ENCODE measurements at places on chromosomes 6 and 20.

GRCh38 chr20:52422574-52423336 lies 231.2 kb upstream of the ZFP64 start:
- DNase-seq: no peak

DNA sequence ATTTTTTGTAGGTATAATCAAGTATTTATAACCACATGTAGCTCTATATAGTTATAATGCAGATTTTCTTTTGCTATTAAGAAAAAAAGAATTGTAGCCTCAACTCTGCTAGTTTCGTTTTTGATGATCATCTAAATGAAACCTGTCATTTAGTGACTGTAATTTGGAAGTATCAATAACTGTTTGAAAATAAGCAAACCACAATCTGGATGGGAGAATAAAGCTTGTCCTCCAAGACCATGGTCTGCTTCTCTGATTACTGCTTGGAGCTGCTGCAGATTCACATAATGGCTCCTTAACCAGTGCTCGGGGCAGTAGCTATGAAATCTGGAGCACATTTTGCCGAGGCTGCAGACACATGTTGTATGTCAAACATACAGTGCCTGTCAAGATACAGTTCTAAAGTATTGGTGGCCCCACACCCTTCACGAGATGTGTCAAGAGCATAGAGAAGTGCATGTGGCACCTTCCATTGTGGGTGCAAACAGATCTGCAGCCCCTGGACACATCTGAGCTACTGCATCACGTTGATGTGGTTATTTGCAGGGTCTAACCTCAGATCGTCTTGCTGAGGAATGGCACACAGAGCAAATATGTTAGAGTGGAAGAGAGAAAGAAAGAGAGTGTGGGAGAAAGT lies 255.7 kb upstream of the SUPT3H start:
- DNase-seq: no peak

DNA sequence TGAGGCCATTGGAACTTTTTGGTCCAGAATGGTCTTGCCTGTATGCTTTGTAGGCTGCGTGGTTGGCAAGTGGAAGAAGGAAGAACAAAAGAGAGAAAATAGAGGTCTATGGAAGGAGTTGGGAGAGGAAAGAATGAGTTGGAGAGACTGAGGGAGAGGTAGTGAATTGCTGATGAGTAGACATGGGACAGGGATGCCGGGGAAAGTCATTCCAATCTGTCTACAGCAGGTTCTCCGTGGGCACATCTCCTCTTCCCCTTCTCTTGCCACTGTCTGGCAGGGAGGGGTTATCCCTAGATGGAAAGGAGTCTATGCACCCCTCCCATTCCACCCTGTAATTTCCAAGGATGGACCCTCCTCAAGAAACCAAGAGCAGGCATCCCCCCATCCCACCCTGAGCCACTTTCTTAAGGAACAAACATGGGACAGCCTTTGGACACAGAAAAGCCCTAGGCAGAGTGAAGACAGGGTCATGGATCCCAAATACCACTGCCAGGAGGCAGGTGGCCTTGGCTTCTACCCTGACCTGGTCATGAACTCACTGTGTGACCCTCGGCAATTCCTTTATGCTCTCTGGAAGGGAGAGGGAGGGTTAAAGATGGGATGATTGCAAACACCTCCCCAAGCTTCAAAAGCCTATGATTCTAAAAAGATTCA lies 196.9 kb downstream of the LRFN2 start:
- DNase-seq: no peak

DNA sequence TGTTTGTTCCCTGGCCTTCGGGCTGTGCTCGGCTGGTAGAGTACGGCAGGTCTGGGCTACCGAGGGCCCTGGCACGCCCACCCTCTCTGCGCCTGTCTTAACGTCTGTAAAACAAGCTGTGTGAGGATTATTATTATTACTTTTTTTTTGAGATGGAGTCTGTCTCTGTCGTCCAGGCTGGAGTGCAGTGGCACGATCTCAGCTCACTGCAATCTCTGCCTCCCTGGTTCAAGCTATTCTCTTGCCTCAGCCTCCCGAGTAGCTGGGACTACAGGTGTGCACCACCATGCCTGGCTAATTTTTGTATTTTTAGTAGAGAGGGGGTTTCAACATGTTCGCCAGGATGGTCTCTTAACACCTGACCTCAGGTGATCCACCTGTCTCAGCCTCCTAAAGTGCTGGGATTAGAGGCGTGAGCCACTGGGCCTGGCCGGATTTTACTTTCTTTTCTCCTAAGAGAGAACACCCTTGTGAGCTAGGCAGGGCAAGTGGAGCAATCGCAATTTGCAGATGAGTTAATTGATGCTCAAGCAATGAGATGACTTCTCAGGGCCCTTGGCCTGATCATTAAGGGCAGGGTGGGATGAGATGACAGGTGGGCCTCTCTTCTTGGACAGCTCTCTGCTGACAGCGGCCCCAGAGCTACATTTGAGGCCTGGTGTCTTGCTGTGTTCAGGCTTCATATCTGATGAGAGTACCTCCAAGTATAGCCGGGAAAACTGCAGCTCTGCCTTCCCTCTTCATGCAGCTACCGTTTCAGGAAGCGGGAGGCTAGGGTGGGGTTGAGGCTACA lies 859 bp upstream of the SMIM29 start:
- no peak for DNase-seq

GRCh38 chr20:32841174-32841573 lies 17.5 kb upstream of the EFCAB8 start:
- no peak for DNase-seq
